ENCODE measurements at places on chromosomes 3 and 15.

DNA sequence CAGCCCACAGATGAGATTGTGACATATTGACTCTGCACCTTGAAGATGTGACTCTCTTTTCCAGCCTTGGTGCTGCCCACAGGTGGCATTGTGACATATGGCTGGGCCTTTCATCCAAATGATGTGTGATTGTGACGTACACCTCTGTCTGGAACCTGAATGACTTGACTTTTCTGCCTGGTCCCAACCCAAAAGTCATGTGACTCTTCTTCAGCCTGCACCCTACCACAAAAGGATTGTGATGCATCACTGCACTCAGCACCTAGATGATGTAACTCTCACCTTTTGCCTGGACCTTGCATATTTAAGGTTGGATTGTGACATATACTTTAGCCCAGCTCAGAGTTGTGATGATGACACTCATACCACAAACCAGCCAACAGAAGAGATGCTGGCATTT lies 204.5 kb downstream of the OCA2 start:
- no peak for DNase-seq

GRCh38 chr3:37984596-37984995 lies 6.0 kb upstream of the VILL start:
- DNase-seq: no peak

GRCh38 chr3:156750874-156751245 lies 75.3 kb upstream of the LEKR1 start:
- DNase-seq: no peak

DNA sequence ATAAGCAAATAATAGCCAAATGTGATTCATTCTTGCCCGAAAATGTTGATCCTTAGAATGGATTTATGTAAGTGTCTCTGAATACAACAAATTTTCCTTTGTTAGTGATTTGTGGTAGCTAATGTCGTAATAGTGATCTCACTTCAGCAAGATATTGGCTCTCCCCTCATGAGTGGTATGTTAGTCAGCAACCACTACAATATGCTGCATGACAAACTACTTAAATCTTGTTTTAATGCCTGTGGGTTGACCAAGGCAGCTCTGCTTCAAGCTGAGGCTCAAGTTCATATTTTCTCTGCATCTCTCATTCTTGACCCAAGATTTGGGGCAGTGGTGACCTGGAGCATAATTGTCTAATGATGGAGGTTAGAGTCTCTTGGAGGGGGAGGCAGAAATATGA lies 49.8 kb upstream of the GALNT15 start:
- no peak for DNase-seq

DNA sequence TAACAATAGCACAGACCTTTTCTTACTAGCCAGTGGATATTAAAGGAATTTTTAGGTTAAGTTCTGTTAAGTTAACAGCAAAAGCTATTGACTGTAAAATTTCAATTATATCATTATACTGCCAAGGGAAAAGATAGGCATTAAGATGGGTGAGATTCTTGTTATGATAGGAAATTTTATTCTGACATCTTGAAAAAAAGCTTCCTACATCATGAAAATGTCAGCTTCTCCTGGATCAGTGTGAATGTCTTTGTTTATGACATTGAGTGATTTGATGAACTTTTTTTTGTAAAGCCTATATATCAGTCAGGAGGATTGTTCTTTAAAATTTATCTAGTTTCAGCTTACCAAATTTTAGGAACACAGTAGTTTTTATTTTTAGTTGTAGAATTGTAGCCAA lies 47.4 kb upstream of the SLITRK3 start:
- DNase-seq: no peak

DNA sequence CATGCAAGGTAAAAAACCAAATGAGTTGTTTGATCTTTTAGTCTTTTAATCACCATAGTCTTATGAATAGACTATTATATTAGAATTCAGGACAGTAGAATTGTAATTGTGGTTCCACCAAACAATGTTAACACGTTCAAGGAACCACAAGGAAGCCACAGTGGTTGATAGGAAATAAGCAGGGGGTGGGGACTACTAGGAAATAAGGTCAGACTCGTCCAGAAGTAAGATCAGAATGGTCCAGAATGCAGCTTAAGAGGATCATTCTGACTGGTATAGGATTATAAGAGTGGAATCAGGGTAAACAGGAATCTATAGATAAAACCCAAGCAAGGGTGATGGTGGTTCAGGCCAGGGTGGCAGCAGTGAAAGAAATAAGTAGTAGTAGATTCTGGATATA lies 7.5 kb downstream of the MYNN start:
- no peak for DNase-seq

- DNase-seq: no peak
Measured at GRCh38 chr3:108661699-108662098, 72.2 kb downstream of the DZIP3 start.

DNA sequence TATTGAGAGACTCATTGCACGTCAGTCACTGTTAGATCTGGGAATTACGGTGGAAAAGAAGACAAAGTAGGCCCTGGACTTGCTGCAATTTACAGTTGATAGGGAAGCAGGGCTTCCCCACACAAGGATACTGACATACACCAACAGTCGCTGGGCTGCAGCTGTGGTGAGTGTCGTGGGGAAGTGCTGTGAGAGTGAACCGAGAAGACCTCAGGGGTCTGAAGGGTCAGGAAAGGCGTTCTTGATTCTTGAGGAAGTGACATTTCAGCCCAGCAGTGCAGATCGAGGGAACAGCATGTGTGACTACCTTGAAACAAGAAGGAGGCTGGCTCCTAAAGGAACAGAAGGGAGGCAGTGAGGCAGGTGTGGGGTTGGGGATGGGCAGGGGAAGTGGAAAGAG lies 22.5 kb downstream of the MYZAP start:
- no peak for DNase-seq

- no peak for DNase-seq
Measured at GRCh38 chr3:177039490-177040274, 157.6 kb downstream of the TBL1XR1 start.

DNA sequence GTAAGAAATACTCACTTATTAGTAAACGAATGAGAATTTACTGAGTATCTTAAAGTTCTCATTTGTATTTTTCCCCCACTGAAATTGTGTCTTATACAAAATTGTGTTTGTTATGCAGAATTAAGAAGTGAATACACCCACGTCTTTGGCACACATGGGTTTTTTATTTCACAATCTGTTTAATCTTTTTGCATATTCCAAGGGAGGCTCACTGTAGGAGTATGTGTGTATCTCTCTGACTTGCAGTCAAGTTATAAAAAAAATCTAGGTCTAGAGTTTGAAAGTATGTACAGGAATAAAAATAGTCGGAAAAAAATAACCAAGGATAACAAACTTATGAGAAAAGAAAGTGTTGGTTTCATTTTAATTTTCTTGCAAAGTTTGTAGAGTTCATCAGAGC lies 255.2 kb downstream of the PDCD6IP start:
- no peak for DNase-seq

DNA sequence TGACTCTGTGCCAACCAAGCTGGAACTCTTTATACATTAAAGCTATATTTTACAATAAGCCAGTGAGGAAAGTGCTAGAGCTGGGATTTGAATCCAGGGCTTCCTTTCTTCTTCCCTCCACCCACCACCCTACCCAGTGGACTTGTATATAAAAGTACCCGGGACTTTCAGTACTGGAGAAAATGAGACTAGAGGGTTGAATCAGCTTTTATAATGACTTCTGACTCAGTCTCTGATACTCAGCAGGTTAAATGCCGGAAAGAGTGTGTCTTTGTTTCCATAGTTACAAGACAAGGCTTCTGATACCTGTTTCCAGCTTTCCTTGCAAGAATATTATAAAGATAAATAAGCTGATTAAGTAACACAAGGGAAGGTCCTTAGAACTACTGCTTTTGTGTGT lies 80.9 kb downstream of the FRMD4B start:
- DNase-seq: no peak

DNA sequence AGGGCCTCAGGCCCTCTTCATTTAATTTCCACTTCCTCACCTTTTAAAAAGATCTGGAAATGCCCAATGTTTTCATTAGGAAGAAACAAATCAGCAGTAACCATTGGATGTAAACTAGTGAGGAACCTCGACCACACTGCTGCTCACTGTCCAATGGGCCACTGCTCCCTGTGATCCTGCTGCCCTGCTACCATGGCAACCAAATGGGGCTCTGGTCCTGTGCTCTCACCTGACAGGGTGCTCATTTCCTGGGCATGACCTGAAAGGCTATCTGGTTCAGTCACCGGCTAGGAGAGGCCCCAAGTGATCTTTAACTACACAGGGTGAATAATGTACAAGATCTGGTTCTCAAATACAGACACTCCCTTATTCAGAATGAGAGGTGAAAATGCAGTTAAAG lies 54.6 kb downstream of the ARHGEF3 start:
- DNase-seq: no peak

DNA sequence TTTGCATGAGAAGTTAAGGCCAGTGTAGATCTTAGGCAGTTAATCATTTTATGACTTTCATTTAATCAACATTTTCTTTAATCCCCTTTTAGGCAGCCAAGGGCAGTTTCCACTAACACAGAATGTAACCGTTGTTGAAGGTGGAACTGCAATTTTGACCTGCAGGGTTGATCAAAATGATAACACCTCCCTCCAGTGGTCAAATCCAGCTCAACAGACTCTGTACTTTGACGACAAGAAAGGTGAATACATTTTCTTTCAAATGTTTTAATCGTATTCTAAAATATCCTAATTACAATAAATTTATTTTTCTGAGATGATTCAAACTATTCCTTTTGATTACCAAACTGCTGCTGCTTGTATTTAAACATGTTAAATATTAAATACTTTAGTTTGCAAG lies 843.2 kb downstream of the CADM2 start:
- DNase-seq: no peak

DNA sequence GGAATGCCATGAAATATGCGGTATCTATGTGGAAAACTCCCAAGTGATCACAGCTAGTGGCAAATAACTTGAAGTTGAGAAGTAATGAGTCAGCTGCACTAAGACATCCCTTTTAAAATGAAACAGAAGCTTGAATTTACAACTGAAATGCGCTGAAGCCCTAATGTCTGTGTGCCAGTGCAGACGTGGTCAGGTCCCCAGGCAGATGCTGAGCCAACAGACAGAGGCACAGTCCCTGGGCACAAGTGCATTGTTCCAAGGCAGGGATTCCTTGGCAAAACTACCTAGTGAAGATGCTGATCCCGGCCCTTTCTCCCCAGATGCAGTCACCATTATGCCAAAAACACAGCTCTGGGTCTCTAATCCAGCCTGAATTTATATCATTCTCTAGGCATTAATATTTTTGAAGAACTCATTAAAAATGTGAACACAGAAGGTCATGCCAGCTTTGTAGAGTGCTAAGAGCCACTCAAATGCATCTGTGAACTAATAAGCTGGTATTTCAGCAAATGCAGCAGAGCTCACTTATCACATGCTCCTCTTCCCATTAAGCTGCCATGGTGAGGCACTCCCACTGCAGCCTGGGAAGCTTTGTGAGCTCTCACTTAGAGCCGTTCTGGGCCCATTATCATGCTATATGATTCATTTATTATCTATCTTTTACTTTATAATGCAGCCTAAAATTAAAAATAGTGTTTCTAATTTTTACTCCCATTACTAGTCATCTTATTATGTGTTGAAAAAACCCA lies 200.1 kb downstream of the GABRB3 start:
- DNase-seq: no peak

- no peak for DNase-seq
Measured at GRCh38 chr15:88657326-88658069, 18.7 kb downstream of the ISG20 start.

DNA sequence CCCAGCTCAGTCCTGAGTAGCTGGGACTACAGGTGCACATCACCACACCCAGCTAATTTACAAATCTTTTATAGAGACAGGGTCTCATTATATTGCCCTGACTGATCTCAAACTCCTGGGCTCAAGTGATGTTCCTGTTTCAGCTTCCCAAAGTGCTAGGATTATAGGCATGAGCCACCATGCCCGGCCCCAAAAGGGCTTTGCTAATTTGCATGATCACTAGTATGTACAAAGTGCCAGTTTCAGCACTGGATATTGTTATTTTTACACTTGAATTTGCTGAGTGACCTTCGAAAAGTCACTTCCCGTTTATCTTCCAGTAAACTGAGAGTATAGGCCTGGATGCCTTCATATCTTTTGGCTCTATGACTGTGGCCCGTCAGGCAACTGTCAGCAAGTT lies 12.2 kb downstream of the CLN6 start:
- no peak for DNase-seq

DNA sequence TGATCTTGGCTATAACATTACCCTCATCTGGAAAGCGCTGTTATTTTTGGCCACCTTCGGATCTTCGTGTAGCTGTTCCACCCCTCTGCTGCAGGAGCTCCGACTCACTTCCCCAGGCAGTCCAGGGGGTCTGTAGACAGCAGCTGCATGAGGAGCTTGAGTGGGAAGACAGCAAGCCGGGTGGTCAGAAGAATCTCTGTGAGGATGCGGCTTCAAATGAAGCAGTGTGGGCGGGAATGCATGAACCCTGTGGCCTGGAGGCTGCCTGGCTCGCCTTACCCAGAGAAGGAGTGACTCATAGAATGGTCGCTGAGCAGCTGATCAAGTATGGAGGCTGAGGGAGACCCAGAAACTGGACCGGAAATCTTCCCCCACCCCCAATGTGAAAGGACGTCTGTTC lies 45.2 kb upstream of the NR2F2 start:
- no peak for DNase-seq
